ENCODE measurements at places on chromosomes 1 and 21.

- no peak for DNase-seq
Measured at GRCh38 chr1:206144605-206145004, 27.4 kb upstream of the AVPR1B start.

DNA sequence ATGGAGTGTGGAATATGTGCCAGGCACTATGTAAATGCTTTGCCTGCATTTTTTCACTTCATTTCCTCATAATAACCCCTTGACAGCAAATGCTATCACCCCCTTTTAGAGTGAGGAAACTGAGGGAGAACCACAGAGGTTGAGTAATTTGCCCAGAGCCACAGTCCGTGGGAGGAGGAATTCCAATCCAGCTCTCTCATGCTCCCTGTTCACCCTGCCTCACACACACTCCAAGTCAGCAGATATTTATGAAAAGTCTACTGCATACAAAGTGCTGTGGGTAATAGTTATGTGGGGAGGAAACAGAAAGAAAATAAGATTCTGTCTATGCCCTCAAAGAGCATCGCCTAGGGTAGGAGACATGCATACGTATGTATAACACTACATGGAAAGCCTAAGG lies 30.9 kb upstream of the RBM15 start:
- no peak for DNase-seq

GRCh38 chr1:28902738-28903137 lies 11.6 kb upstream of the EPB41 start:
- DNase-seq, result no peak

- DNase-seq, result no peak
Measured at GRCh38 chr1:119962296-119962968, 66.1 kb upstream of the ADAM30 start.

DNA sequence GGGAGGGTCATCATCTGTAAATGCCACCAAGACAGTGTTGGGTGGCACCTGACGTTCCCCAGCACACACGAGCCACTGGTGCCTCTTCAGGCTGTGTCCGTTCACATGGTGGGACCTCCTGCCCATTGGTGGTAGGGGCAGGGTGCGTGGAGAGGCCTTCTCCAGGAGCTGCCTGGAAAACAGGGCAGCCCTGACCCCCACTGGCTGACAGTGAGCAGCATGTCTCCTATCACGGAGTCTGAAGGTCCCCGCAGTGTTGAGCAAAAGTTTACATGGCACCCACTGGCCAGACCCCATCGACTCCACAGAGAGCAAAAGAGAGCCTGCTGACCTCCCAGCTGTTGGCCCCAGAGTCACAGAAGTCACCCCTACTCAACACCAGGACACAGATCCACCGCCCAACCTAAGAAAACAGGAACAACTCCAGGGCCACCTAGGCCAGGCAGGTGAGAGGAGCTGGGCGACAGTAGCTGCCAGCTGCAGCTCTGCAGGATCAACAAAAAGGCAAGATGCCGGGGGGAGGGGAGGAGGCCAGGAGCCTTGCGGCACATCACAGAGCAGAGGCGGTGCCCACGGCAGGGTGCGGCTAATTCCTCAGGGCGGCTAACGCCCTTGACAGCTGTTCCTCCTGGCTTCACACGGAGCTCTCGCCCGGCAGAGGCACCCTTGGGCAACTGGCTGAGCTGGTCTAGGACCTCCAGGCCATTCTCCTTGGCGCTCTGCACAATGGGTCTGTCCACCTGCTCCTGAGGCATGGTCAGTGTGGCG lies 14.4 kb upstream of the IFI6 start:
- DNase-seq, result no peak

- DNase-seq, result no peak
Measured at GRCh38 chr21:16993416-16994038, 519.3 kb upstream of the CXADR start.

GRCh38 chr1:114008480-114008941 lies 29.2 kb downstream of the OLFML3 start:
- DNase-seq, result no peak

GRCh38 chr1:33180226-33180910 lies 1.5 kb downstream of the TRIM62 start:
- peak; percentile 46 for DNase-seq
